Large intestine (tissue), 12 donors: ENCODE measurements at places on chromosomes 7 and 10. TPM values are rescaled to one million over a fixed set of nuclear protein-coding genes. Genes with fewer than 3 reads are reported as not detected.
A peak's percentile ranks its signal among the peaks of the same experiment; 100 is the strongest.

Gene INHBA
- 2.8 TPM for polyA plus RNA-seq

Gene SPRN
- 4.9 TPM for polyA plus RNA-seq

Gene HTRA1
- 69.8 TPM for polyA plus RNA-seq

Gene TRIM50
- polyA plus RNA-seq: 0.42 TPM

Gene PNLIPRP3
- polyA plus RNA-seq: not detected

Gene MYO1G
- 2.2 TPM for polyA plus RNA-seq

DNA sequence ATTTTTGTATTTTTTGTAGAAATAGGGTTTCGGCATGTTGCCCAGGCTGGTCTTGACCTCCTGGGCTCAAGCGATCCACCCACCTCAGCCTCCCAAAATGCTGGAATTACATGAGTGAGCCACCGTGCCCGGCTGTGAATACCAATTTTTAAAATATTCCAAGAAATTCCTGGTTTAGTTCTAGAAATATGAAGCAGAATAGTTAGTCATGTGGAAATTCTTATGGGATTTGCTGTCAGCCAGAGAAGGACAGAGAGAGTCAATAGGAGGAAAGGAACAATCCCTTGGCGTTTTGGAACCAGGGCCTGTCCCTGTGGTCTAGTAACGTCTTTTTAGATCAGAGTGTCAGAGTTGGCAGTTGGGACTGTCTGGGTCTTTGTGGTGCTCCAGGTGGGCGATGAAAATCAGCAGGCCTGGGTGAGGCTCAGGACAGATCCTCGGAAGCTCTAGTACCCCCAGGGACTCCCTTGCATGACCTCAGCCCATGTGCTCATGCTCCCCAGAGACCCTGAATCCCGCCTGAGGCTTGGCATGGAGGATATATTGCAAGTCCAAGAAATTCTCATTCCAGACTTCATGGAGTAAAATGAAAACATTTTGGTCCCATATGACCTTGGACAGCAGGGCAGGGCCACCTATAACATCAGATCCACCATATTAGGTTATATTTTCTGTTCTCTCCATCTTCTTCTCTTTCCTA lies 7.8 kb downstream of the NODAL start:
- DNase-seq: no peak

DNA sequence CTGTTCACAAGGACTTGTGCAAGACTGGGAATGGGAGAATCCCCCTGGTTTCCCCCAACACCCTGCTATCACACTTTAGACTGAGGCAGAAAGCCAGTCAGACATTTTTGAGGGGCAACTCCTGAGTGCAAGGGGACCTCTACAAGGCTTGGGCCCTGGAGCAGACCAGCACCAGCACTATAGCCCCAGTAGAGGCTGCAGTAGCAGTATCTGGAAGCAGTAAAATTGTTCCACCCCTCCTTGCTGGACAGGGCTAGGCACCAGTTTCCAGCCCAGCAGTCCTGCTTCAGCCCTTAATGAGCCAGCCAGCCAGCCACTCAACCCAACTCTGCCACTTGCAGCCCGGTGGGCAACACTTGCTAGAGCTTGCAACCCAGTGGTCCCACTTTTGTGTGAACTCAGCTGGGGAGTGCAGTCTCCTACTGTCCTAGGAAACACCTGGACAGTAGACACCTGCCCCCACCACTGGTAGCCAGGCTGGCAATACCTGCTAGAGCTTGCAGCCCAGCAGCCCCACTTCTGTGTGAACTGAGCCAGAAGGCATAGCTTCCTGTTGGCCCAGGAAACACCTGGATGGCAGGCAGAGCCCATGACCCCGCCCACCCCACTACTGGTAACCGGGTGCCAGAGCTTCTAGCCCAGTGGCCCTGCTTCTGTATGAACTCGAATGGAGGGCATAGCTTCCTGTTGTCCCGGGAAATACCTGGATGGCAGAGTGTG lies 65.0 kb downstream of the FBXL13 start:
- DNase-seq: no peak

DNA sequence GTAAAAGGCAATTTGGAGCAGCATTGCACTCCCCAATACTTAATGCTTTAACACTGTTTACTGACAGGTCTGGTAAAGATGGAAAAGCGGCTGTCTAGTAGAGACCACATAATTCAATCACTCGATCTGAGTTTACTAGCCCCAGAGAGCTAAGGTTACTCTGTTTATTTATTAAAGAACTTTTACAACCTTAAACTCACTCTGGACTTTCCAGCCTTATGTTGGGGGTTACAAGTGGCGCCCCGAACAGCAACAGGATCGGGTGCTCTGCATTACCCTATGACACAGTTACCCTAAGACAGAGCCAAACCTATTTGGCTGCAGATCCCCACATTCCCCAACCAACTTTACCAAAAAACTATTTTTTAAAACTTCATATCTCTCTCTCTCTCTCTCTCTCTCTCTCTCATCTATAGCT lies 43.9 kb downstream of the MRPS24 start:
- no peak for DNase-seq

DNA sequence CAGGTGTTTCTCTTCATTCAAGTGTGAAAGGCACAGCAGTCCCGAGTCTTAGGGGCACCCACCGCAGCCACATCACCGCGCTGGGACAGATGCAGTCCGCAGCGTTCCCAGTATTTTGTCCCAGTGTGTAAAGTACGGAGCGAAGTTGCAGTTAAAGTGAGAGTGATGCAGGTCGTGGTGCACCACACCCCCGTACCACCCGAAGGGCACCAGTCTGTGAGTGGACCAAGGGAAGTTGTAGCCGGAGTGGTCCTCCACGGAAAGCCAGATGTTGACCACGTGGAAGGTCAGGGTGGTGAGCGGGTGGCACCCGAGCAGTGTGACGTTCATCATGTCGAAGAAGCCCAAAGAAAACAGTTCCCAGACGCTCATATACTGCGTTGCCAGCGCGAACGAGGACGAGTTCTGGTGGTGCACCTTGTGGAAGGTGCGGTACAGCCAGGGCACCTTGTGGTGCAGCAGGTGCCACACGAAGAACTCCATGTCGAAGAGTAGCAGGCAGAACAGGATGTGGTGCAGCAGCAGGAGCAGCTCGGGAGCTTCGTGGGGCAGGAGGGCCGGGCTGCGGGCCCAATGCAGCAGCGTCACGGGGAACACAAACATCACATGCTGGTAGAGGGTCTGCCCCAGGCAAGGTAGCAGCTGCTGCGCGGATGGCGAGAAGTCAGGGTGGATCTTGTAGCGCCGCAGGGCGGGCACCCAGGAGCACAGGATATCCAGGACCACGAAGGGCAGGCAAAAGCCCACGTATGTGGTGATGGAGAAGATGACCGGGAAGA lies 526 bp downstream of the CH25H start:
- peak; percentile 9 for DNase-seq

DNA sequence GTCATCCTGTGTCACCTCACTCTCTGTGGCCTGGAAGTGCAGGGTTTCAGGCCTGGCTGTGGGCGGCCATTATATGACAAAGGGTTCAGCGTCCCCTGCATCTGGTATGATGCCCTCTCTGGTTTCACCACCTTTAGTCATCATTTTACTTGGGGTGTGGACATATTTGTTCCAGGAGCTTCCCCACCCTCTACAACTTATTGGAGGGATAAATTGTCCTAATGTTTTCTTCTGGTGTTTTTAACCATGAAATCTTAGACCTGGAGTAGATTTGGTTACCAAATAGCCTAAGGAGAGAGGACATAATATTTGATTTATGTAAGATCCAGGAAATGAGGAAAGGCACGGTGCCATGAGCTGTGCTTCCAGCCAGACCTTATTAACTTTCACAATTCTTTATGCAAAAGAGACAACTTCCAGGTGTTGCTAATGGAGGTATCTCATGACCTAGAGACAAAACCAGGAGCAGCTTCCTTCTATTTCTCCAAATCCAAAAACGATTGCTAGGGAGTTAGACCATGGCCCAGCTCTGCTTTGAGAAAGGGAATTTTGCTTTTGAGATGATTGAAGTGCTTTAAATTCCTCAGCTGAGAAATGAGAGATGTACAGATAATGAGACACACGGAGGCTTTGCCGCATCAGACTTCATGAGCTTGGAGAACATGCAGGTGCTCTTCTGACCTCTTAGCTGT lies 20.9 kb downstream of the WBP1L start:
- no peak for DNase-seq

- DNase-seq: peak; percentile 9
Observed at GRCh38 chr7:35648367-35648766, 46.6 kb downstream of the HERPUD2 start.

GRCh38 chr7:78055599-78055998 lies 257.0 kb downstream of the PHTF2 start:
- DNase-seq: no peak

GRCh38 chr7:139737221-139738100 lies 40.3 kb downstream of the HIPK2 start:
- no peak for DNase-seq

- no peak for DNase-seq
Observed at GRCh38 chr10:69786791-69787190, 14.9 kb upstream of the COL13A1 start.

DNA sequence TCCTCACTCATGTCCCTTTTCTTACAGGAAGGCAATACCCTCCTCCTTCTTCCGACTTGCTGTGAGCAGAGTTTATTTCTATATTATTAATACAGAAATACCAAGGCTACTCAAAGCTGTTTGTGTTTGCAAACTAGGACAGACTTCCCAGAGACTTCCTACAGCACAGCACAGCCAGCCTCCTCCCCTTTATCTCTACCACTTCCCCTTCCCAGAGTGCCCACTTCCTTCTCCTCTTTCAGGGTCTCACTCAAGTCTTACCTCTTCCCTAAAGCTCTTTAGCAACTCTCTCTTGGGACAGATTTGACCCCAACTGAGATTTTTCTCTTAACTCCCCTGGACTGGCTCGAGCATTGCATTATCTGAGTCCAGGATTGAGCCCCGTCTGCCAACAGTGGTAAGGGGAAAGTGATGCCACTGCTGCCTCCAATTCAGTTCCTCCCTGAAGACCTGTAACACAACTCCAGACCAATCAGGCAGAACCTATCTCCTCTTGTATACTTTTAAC lies 5.5 kb upstream of the LRGUK start:
- DNase-seq: peak; percentile 0

DNA sequence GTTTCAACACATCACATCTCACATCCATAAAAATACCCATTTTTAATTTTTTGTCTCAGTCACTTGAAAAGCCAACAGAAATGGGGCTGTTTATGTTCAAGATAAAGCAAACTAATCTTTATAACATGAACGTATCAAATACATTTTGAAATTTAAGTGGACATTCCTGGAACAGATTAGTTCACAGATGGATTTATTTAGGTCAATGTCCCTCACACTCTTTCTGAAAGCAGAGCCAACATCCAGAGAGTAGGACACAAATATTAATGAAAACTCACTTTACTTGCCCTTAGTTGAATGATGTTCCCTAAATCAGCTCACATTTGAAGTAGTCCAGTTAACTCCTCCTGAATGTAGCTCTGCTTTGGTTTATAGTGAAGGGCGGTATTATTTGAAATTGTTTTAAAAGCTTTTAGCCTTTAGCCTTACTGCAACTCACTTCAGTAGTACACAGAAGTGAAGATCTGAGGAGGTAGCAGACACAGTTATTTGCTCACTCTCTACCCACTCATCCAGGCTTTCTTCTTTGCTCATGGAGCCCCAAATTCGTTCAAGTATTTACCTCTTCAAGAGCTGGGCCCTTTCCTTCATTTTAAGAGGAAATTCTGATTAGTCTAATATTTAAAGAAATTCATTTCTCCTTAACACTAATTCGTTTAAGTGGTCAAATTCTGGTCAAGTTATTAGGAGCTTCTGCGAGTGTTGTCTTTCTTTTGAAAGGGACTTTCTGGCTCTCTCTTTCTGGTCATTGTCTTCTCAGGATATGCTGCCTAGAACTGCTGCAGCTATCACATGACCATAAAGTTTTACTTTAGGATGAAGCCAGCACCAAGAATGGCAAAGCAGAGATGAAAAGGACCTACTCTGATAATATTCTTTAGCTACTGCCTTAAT lies 180.6 kb upstream of the AGR3 start:
- peak; percentile 11 for DNase-seq

GRCh38 chr7:20198260-20198659 lies 18.9 kb downstream of the MACC1 start:
- DNase-seq: no peak

DNA sequence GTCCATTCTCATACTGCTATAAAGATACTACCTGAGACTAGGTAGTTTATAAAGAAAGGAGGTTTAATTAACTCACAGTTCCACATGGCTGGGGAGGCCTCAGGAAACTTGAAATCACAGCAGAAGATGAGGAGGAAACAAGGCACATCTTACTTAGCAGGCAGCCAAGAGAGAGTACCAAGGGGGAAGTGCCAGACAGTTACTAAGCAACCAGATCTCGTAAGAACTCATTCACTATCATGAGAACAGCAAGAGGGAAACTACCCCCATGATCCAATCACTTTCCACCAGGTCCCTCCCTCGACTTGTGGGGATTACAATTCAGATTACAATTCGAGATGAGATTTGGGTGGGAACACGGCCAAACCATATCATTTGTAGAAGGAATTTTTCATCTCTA lies 36.3 kb downstream of the NHLRC2 start:
- DNase-seq: no peak
